ENCODE measurements at places on chromosomes 12 and 14.

DNA sequence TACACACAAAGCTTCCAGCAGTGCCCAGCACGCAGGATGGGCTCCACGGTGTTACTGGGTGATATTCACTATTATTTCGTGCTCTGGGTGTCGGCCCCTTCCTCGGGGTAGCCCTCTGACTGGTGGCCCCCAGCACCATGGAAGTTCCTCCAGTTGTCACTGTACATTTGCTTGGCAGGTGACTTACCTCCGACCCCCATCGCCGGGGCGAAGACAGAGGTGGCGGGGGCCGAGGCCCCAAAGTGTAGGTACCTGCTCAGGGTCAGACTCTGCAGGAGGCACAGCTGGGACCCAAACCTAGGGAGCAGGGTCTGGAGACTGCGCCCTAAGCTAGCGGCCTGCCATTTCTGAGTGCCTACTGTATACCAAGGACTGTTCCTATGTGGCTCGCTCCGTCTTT, 98.9 kb downstream of the RFLNA start:
- DNase-seq, result no peak

DNA sequence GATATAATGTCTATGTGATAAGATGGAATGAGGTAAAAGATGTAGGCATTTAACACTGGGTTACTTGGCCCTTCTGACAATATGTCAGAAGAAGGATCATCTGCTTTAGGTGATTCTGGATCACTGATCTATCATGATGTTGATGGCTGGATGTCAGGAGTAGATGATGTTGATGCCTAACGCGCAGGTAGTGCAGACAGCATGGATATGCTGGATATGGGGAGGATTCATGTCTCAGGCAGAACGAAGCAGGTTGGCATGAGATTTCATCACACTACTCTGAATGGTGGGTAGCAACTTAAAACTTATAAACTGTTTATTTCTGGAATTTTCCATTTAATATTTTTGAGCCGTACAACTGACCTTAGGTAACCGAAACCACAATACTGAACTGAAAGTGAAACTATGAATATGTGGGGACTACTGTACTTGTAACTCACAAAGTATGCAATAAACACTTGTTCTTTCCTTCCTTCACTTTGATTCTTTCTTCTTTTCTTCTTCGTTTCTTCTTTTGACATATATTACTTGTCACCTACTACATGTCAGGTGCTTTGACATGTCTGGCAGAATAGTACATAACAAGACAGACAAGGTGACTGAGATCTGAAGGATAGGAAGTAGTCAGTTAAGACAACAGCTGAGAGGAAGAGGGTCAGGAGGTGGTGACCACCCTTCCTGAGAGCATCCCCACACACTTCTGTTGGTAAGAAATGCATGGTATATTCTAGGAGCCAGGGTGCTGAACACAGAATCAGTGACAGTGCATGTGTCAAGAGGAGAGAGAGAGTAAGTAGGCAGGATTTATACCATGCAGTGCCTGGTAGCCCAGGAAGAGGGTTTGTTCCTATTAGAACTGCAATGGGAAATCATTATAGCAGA, 238.8 kb downstream of the PPFIA2 start:
- DNase-seq, result no peak

GRCh38 chr14:70237710-70238109, 49.0 kb upstream of the SLC8A3 start:
- DNase-seq, result no peak

- no peak for DNase-seq
These were observed 179.9 kb upstream of the PRICKLE1 start for GRCh38 chr12:42769455-42769854.

GRCh38 chr14:89279649-89280232, 137.3 kb downstream of the FOXN3 start:
- no peak for DNase-seq

GRCh38 chr12:78886719-78887407, 22.3 kb downstream of the SYT1 start:
- DNase-seq, result no peak

DNA sequence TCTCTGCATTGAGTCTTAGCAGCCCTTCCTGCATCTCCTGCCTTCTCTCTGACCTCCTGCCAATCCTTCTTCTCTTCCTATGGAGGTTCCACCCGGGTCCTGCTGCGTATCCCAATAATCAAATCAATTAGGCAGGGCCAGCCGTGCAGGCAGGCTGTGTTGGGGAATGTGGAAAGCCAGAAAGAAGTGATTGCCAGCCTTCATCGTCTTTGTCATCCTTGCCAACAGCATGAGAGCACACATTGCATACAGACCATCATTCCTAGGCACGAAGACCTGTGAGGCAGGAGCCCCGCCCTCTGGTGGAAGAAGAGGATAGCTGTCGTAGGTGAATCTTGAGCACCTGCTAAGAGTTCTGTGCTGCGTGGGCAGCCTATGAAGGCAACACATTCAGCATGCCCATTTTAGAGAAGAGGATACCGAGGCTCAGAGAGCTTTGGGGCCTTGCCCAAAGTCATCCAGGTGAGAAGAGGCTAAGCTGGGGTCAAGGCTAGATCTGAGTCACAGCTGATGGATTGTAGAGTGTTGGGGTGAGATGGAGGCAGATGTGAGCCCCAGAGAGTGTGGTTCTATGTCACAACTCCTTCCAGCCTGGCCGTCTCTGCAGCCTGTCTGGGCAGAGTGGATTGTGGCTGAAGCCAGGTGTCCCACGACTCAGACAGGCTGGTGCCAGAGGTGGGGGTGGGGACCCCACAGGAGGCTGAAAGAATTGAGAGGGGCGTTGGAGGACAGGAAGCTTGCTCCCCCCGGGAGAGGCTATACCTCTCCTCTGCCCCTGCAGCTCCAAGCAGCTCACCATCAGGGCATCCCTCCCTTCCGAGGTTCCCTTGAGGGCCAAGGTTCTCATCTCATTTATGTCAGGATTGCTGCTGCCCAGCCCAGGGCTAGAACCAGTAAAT, 12.7 kb downstream of the C14orf132 start:
- DNase-seq, result no peak

DNA sequence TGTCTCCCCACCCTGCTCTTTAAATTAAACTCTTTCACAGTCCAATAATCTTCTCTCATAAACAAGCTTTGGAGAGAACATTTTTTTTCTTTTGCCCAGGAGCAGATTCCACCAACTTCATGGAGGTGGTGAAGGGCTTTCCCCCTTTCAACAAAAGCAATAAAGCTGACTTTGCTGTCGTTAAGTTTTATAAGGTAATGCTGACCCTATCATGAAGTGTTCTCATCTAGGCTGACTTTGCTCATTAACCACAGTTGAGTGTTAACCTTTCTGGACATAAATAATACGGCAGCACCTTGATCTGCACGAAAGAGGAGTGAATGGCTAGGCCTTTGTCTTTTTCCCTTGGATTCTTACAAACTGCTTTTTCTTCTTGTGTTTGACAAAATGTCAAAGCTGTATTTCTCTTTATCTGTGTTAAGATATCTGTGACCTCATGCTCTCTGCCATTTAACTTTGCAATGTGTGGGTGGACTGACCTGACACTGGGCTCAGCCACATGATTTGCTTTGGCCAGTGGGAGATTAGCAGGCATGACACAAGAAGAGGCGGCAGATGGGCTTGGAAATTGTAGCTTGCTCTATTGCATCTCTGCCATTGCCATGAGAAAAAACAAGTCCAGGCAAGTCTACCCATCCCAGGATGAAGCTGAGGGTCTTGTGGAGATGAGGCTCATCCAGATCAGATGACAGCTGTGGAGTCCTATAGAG, 470.9 kb upstream of the CCDC196 start:
- no peak for DNase-seq

DNA sequence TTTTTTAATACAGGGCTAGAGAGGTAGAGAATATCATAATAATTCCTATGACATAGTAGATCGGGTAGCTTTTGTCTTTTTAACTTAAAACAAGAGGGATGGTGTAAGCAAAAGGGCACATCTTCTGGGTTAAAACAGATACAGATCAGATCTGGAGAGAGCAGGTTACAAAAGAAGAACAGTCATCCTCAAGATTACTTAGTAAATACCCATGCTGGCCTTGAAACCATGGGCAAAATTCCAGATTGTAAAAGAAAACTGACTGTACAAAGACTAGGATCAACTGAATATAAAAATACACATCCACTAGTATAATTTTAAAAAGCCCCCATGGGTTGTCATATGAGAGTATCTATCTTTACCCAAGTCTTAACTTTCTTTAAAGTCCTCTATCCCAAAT, 76.7 kb downstream of the MED13L start:
- DNase-seq, result no peak

DNA sequence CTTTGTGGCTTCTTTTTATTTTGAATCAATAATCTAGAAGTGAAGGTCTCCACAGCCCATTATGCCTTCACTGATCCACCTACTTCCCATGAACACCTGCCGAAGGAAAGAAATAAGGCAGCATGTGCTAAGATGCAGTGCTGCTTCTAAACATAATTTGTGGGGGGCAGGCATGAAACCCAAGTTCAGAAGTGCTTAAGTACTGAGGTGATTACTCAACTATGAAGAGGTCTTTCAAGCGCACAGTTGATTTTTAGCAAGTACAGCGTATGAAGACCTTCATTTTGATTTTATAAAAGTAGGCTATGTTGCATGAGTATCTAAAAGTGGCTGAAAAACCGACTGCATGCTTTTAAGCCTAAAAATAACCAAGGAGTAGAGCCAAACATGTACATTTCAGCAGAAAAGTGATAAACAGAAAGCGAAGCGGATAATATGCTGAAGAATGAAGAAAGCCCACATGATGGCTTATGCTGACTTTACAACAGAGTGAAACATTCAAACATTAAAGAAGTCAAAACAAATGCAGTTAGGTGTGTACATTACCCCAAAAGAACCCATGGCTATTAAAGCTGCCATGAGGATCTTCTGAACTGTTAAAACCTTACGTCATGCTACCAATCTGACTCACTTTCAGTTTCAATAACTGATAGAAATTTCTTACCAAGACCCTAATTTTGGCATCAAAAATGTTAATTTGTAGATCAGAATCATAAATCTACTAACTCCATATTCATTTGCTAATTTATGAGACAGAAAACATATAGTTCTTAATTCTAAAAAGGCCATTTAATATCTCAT, 29.3 kb downstream of the KICS2 start:
- no peak for DNase-seq

- no peak for DNase-seq
These were observed 15.6 kb upstream of the SRGAP1 start for GRCh38 chr12:63828867-63829266.

GRCh38 chr12:42944516-42944915, 355.0 kb upstream of the PRICKLE1 start:
- DNase-seq, result no peak

GRCh38 chr14:66944872-66945271, 244.4 kb upstream of the GARIN2 start:
- no peak for DNase-seq

GRCh38 chr14:64501411-64502171, 2.0 kb downstream of the ZBTB25 start:
- peak; percentile 50 for DNase-seq

DNA sequence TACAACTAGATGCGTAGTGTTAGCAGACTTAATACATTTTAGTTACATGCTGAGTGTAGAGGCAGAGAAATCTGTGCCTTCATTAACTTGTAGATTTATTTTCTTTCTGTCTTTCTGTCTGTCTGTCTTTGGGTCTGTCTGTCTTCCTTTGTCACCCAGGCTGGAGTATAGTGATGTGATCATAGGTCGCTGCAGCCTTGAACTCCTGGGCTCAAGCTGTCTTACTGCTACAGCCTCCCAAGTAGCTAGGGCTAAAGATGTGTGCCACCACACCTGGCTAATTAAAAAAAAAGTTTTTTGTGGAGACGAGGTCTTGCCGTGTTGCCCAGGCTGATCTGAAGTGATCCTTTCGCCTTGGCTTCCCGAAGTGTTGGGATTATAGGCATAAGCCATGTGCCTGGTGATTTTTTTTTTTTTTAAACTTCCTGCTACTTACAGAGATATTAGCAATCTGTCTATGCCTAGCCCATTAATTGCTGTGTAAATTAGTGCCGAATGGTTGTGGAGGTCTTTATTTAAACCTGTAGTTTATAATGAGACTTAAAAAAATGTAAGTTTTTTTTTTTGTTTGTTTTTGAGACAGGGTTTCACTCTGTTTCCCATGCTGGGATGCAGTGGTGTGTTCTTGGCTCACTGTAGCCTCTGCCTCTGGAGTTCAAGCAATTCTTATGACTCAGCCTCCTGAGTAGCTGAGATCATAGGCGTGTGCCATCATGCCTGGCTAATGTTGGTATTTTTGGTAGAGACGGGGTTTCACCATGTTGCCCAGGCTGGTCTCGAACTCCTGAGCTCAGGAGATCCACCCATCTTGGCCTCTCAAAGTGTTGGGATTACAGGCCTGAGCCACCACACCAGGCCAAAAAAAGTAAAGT, 22.8 kb downstream of the ERC1 start:
- no peak for DNase-seq

DNA sequence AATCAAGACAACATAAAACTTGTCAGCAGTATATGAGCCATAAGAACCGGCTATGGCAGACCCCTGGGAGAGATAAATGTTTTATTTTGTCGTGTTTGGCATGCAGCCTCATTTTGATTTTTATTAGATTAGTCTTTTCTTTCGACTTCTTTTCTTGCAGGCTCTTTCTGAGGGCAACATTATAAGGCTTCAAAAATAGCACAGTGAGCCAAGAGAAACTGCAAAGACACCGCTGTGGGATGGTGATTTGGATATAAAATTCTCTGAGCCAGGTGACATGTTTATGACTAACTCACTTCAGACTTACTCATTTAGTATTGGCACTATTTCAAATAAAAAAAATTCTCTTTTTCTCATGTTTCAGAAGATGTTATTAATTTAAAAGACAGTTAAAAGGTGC, 96.8 kb upstream of the PKP2 start:
- no peak for DNase-seq

GRCh38 chr12:19780460-19780859, 341.2 kb downstream of the AEBP2 start:
- no peak for DNase-seq

GRCh38 chr12:124971603-124972002, 17.3 kb downstream of the DHX37 start:
- no peak for DNase-seq

- no peak for DNase-seq
These were observed 11.7 kb downstream of the SOCS4 start for GRCh38 chr14:55038708-55039107.

- no peak for DNase-seq
These were observed 144.6 kb downstream of the RAD51B start for GRCh38 chr14:67963960-67964812.

GRCh38 chr12:101733166-101733565, 6.1 kb downstream of the SYCP3 start:
- no peak for DNase-seq

GRCh38 chr14:33794791-33795305, 156.0 kb downstream of the EGLN3 start:
- DNase-seq, result no peak

GRCh38 chr12:70149013-70149412, 94.2 kb upstream of the CNOT2 start:
- DNase-seq, result no peak

DNA sequence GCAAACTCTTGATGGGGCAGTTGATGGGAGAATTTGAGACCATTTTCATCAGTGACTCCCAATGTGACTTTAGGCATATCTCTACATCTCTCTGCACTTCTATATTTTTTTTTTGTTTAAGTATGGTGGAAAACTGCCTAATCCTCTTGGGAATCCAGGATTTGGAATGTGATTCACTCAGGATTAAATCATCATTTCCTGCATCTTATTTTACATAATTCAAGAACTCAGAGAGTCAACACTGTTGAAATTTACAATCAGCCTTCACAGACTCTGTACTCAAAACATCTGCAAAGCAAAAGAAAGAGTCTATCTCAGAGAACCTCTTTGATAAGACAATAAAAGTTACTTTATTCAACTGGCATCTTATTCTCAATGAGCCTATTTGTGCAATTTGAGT, 260.7 kb upstream of the NOS1 start:
- DNase-seq, result no peak
